Putamen (tissue), 1 donor: ENCODE measurements at places on chromosomes 11 and 22.

GRCh38 chr11:69909561-69910518 is 90.6 kb upstream of the FGF3 start:
- DNase-seq = no peak

GRCh38 chr11:6682936-6683861 is at the start of gene MRPL17:
Gene MRPL17, minus strand, starts transcription at chr11:6683340. Its CDS starts 44 bp downstream, at chr11:6683296.
- peak; percentile 99 for DNase-seq

GRCh38 chr22:40782521-40782920 is 36.6 kb downstream of the SLC25A17 start:
- no peak for DNase-seq

DNA sequence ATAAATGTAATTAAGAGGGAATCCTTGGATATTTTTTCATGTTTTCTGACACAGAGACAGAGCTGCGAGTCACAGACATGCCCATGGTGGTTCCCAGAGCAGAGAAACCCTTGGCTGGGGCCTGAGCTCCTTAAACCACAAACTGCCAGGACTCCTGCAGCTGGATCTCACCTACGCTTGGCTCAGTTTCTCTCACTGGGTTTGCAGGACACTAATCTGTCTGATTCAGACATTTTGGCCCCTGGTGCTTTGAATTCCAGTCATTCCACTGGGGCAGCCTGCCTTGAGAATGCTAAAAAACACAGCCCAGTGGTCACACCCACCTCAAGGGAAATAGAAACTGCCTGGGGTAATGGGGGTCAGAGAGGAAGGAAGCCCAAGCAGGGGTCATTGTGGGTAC is 122.6 kb downstream of the CCDC81 start:
- no peak for DNase-seq

DNA sequence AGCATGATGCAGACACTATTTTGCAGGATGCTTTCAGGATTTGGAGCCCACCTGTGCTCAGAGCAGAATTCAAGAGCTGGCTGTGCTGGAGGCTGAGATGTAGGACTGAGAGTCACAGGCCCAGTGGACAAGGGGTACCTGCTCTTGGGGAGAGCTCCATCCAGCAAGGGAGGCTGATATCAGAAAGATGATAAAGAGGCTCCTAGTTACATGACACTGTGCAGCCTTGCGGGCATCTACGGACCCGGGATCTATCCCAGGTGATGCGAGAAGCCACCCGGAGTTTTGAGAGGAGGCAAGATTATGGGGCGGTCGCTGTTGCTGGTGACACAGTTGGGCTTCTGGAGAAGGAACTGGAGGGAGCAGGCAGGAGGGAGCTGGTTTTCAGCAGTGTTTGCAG is 579.0 kb downstream of the TBC1D22A start:
- no peak for DNase-seq

DNA sequence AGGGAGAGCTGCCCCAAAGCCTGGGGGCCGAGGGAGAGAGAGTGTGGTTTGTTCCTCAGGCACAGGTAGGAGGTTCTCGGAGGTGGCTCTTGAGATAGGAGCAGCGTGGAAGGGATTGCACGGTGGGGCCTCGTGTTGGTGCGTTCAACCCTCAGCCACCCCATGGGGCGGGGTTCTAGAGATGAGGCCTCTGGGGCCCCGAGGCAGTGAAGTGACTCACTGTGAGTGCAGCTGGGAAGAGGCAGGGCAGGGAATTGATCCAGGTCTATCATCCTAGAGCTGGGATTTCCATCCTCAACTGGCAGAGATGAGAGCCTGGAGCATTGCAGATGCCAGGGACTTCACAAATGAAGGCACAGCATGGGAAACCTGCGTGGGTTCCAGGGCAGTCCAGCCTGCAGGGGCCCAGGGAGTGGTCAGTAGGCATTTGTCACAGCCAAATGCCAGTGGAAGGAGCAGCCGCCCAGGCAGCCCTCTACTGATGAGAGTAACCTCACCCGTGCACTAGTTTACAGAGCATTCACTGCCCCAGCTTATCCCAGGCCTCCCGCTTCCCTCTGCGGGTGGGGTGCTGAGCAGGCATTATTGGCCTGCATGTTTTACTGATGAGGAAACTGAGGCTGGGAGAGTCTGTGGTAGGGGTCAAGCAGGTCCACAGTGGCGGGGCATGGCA is 5.1 kb upstream of the SMARCB1 start:
- no peak for DNase-seq

DNA sequence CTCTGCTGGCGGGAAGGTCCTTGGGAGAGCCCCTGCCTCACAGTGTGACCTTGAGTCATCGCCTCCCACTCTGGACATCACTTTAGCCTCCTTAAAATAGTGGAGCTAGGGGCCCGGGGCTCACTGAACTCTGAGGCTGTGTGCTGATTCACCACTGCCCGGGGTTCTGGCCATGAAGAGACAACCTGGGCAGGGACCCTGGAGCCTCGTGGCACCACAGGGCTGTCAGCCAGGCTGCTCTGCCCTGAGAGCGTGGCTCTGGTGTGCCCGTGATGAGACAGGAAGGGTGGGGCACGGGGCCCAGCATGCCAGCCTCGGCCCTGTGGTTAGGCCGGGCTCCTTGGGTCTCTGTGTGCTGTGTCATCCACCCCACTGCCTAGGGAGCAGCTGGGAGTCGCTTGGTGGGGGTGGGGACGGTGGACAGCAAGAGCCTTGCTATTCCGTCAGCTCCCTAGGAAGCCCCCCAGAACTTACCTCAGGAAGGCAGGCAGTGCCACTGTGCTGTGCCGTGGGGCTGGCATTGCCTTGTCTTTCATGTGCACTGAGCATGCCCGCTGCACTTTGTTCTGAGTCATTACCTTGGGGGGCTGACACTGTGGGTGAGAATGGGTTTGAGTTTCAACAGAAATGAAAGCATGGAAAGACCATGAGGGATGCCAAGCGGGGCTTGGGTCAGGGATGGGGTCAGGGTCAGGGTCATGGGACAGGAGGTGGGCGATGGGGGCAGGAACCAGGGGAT is 31.7 kb downstream of the TPCN2 start:
- DNase-seq = no peak

- DNase-seq = no peak
Measured at GRCh38 chr11:68632802-68633201, 51.5 kb upstream of the GAL start.

DNA sequence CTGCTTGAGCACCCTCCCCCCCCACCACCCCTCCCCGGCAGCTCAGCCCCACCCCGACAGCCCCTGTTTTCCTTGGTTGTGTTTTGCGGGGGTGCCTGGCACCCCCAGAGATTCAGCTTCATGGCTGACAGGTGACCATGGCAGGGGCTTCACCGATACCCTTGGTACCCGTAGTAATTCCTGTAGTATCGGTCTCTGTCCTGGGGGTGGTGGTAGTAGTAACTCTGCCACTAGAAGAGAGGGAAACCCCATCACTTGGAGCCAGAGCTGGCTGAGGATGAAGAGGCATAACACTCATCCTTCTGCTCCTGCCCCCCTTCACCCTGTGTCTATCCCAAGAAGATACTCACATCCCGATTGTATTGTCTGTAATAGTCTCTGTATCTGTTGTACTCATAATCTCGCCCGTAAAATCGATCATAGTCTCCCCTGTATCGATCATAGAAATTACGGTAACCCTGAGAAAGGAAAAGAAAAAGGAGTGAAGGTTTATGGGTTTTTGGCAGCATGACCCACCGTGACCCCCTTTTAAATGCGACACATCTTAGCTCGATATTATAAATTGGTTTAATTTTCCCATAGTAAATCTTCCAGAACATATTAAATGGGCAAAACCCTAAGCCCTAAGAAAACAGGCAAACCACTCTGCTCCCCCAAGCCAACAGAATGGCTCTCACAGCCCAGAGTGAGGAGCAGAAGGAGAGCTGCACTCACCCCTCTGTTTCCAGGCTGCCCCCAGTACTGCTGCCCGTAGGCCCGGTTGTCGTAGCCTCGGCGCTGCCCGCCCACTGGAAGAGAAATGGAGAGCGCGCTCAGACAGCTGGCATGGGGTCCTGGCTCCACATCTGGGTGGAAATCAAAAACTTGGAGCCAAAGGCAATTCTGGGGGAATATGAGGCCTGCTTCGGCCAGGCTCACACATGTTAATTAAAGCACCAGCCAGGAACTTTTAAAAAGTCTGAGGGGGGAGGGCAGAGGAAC is 8.0 kb downstream of the GNG3 start:
- DNase-seq = no peak
